ENCODE measurements at places on chromosomes 3 and 15.

- no peak for DNase-seq
Observed at GRCh38 chr3:119625451-119626153, 27.9 kb downstream of the PLA1A start.

DNA sequence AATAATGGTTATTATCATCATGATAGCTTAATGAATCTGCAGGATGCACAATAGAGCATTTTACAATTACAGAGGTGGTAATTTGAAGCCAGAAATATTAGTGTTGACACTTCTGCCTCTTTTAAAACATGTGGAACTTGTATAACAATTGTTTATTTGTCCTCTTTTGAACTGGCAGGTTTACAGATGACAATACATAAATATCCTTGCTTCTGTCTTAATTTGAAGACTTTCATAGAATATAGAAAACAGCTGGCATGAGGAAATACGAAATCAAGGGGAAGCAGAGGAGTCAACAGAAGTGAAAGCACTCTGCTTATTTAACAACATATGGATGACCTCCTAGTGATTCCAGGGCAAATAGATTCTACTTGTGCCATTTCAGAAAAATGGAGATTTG lies 270.5 kb upstream of the SGO1 start:
- no peak for DNase-seq

DNA sequence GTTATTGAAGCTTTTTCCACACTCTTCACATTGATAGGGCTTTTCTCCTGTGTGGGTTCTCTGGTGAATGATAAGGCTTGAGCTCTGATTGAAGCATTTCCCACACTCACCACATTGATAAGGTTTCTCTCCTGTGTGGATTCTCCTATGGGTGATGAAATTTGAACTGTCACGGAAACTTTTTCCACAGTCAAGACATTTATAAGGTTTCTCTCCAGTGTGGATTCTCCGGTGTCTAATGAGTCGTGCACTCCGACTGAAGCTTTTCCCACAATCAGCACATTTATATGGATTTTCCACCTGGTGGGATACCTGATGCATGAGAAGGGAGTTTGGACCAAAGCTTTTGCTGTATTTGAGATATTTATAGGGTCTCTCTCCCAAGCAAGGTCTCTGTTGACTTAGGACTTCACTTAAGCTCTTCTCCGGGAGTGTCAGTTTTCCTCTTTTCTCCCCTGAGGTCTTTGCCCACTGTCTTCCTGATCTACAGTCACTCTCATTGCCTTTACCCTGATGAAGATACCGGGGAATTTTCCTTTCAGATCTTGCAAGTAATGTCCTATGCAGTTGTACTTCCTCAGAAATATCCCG lies 9.4 kb downstream of the ZSCAN29 start:
- DNase-seq: no peak

DNA sequence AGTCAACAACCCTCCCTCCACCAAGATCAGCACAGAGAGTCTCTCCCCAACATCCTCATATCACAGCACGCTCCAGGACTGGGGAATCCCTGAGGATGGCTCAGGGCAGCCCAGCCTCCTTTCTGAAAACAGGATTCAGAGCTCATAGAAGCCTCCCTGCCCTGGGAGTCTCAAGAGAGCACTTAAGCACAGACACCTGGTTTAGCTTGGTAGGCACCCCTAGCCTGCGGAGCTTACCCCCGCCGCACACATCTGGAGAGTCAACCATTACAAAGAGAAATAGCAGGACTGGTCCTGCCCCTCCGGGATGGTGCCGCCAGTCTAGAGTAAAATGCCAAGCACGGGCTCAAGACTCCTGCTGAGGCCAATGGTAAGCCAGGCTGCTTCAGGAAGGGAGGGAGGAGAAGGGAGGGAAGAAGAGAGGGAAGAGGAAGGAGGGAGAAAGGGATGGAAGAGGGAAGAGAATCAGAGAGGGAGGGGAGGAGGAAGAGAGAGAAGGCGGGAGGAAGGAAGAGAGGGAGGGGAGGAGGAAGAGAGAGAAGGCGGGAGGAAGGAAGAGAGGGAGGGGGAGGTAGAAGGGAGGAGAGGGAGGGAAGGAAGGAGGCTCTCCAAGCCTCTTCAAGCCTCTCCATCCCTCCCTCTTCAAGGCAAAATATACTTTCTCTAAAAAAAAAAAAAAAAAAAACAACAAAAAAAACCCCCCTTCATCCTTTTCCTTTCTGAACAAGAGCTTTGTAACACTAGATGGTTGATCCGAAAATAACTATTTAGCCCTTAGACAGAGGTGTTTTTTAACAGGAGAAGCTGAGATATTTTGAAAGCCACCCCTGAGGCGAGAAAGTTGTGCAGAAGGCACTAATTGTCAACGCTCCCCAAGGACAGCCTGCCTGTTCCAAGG lies 278.6 kb upstream of the TLE3 start:
- no peak for DNase-seq

DNA sequence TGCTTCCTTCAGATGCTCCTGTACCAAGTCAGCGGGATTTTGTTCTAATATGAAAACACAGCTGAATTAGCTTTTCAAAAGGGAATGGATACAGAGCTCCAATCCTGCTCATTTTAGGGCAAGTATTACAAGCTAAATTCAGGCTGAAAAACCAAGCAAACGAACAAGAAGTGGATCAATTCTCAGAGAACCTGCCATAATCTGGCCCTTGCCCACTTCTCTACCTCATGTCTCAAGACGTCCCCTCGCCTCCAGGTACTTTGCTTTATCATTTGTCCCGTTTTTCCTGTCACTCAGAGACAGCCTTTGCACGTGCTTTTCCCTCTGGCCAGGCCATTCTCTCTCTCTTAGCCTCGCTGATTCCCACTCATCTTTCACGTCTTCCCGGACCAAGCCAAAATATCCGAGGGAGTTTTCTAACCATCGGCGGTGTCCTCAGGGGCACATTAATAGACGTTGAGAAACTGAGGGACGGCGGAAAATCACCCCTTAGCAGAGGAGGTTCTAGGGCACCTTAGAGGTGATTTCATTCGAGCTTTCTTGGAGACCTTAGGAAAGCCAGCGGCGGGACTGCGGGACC lies 654 bp downstream of the SUSD5 start:
- DNase-seq: peak; percentile 46

GRCh38 chr3:42498034-42498433 lies 4.4 kb upstream of the VIPR1 start:
- DNase-seq: no peak

DNA sequence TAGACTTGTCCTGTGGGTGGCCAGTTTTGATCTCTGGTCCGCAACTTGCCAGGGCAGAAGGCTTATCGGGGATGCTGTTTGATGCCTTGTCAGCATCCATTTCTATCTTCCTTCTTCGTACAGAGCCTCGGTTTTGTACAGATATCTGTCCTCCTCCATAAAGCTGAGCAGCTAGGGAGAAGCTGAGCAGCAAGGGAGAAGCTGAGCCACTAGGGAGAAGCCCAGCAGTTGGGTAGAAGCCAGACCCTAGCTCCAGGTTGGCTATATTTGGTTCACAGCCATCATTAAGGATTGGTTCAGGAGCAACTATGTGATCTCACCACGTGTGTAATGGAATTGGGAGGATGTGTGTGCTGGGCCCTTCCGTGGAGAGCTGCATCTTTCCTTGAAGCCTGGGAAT lies 46.7 kb downstream of the PTPRG start:
- no peak for DNase-seq

DNA sequence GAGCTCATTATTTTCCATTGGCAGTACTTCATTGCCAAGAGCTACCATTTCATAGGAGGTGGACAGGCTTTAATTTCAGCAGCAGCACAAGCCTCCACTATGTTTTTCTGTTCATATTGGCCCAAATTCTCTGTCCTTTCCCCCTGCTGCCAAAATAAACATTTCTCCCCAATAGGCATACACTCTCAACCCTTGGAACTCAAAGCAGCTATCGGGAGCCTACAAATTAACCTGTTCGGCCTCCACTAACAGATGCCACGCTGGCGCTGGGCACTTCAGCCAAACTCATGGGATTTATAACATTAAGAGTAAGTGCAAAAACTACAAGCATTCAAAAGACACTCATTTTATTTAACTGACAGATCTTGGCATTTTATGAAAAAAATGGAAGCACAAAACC lies 95.7 kb downstream of the NSUN3 start:
- no peak for DNase-seq

DNA sequence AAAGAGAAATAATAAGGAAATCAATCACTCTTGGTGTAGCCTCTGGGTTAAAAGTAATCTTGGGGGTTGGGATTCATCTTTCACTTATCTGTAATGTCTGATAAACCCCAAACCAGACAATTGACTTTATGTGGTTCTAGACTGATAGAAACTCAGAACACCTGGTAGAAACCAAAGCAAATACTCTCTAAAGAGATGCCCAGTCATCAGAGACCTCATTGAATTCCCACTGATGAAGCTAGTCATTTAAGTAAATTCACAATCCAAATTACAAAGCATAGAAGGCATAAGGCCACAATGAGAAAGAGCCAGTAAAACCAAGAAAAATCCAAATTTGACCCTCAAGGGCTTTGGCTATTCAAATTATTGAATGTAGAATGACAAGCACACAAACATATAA lies 250.6 kb downstream of the MBNL1 start:
- DNase-seq: no peak

GRCh38 chr15:92839696-92840095 lies 60.4 kb upstream of the CHD2 start:
- DNase-seq: no peak

DNA sequence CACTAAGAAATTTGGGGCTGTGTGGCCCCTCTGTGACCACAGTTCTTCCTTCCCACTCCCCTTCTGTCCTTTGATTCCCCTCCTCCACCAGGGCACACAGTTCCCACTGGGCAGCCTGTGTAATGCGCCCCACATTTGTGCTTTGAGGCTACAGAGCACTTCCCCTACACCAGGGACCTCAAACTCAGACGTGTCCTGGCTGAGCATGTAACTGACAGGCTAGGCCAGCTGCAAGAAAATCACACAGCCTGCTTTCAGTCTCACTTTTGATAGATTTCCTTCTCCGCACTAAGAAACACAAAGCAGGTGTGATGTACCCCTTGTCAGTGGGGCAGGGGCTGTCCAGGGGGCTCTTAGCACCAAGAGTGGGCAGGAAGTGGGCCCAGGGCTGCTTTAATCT lies 29.6 kb downstream of the PRKCD start:
- DNase-seq: no peak

- DNase-seq: peak; percentile 43
Observed at GRCh38 chr15:99416191-99417188, 149.3 kb upstream of the MEF2A start.

GRCh38 chr3:4978966-4979427 lies 240 bp upstream of the BHLHE40 start:
- DNase-seq: peak; percentile 92

DNA sequence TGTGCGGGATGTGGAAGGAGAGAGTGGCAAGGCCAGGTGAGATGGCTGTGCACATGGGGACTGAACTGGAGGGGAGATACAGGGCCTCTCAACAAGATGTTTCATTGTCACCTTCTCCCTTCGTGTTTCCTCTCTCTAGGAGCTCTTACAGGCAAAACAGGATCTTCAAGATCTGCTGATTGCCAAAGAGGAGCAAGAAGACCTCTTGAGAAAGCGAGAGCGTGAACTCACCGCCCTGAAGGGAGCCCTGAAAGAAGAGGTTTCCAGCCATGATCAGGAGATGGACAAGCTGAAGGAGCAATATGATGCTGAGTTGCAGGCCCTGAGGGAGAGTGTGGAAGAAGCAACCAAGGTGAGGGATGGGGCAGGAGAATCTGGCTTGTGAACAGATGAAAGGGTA lies 85.2 kb downstream of the CGNL1 start:
- no peak for DNase-seq

DNA sequence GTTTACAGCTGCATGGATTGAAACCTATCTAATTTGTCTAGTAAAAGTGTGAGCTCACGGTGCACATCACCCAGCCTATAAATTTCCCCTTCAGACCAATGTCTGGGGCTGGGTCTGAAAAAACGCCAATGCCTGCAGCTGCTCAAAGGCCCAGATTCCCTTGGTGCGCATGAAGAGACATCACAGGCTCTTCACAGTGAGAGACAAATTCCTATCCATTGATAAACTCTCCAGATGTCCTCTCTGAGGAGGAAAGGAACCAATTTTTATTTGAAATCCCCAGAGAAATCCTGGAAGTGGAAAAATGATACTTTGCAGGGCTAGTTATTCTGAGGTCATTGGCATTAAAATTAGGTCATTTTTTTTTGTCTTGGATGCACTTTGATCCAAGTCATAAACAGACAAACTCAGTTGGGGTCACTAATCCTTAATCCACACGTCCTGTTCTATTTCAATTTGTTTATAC lies 360.5 kb downstream of the EPHA3 start:
- DNase-seq: peak; percentile 50

DNA sequence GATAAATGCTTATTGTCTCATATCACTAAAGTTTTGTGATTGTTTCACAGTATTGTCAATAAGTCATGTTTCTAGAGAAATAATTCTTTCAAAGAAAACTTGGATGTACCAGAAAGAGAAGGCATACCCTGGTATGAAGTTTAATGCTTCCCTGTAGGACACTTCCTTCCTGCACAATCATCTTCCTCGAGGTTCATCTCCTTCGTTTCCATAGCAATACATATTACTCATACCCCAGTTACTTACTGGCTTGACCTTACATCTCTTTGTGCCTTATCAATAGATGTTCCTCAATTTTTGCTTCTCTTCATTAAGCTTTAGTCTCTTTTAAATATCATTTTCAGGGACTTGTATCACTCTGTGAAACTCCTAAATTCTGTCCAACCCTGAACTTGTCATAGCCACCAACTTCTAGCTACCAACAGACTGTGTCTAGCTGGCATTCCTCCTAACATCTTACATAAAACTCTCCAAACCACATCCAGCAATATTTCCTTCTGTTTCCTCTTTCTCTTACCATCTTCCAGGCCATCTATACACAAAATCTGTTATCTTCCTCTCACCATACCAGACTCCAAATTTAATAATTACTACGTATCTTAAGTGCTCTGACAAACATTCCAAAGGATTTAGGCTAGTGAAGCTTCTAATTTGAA lies 134.3 kb downstream of the GADL1 start:
- DNase-seq: no peak

DNA sequence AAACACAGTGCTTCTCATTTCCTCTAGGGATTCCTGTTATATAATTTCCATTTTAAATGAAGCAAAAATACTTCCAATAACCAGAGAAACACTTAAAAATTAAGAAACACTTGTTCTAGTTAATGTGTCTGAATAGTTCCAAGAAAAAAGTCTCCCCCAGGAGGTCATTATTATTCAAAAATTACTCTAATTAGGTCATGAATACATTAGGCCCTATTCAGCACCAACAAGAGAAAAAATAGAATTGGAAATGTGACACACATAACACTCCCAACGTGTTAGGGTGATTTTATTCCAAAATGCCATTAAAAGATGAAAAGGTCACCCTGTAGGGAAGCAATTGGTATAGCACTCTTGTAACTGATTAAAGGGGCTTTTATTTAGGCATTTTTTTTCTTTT lies 382.1 kb downstream of the TUSC7 start:
- DNase-seq: no peak

Measured in right forelimb (tissue), 1 donor.